ENCODE measurements at places on chromosomes 7 and 10.

- H3K27me3 ChIP-seq: no peaks in the 10 kb centered on the region
- H3K36me3 ChIP-seq: no peaks in the 10 kb centered on the region
- H3K4me1 ChIP-seq: no peaks in the 10 kb centered on the region
- H3K4me3 ChIP-seq: no peak overlapping the region
- no peak overlapping the region for H3K27ac ChIP-seq
- DNase-seq: no peak
These were observed 336.8 kb downstream of the GPR37 start for GRCh38 chr7:124428781-124429180.

- H3K4me3 ChIP-seq: no peak overlapping the region
- H3K4me1 ChIP-seq: no peaks in the 10 kb centered on the region
- DNase-seq: no peak
These were observed 86.8 kb downstream of the GPR158 start for GRCh38 chr10:25261558-25261957.

DNA sequence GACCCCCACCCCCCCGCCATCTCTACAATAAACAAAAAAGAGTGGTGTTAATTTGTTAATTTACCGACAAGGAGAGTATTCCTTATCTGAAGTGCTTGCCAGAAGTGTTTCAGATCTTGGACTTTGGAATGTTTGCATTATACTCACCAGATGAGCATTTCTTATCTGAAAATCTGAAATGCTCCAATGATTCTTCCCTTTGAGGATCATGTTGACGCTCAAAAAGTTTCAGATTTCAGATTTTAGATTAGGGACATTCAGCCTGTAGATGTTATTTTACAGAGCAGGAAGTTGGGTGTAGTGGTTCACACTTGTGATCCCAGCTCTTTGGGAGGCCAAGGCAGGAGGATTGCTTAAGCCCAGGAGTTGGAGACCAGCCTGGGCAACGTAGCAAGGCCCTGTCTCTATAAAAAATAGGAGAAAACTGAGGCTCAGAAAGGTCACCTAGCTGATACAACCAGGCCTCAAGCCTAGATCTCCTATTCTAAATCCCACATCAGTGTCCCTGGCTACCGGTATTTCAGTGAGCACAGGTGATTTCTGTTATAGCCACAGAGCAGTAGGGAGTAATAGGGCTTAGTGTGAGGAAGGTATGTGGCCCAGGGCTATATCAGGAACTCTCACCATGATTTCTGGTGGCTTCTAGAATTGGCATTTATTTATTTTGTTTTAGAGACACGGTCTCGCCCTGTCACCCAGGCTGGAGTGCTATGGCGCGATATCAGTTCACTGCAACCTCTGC, 35.4 kb downstream of the TMEM120A start:
- peaks cover 22% of the 10 kb centered on the region for H3K36me3 ChIP-seq
- H3K4me3 ChIP-seq: no peak overlapping the region
- no peak for DNase-seq
- no peak overlapping the region for H3K27ac ChIP-seq
- peaks cover 5% of the 10 kb centered on the region for H3K4me1 ChIP-seq

GRCh38 chr10:129710510-129710847, 243.4 kb downstream of the MGMT start:
- H3K4me1 ChIP-seq: no peaks in the 10 kb centered on the region
- no peak overlapping the region for H3K27ac ChIP-seq
- no peak for DNase-seq
- no peaks in the 10 kb centered on the region for H3K27me3 ChIP-seq
- no peak overlapping the region for H3K4me3 ChIP-seq
- H3K36me3 ChIP-seq: peaks cover 12% of the 10 kb centered on the region

- H3K36me3 ChIP-seq: no peaks in the 10 kb centered on the region
- peaks cover 50% of the 10 kb centered on the region for H3K27me3 ChIP-seq
- DNase-seq: no peak
- no peak overlapping the region for H3K4me3 ChIP-seq
These were observed 71.2 kb upstream of the COL13A1 start for GRCh38 chr10:69730251-69731156.

GRCh38 chr10:102627736-102628293, 16.5 kb upstream of the TRIM8 start:
- peaks cover 9% of the 10 kb centered on the region for H3K4me1 ChIP-seq
- H3K27ac ChIP-seq: peak overlapping the region; percentile 83
- DNase-seq: no peak
- no peaks in the 10 kb centered on the region for H3K27me3 ChIP-seq

- no peaks in the 10 kb centered on the region for H3K27me3 ChIP-seq
- no peak overlapping the region for H3K27ac ChIP-seq
- no peak overlapping the region for H3K4me3 ChIP-seq
- no peaks in the 10 kb centered on the region for H3K36me3 ChIP-seq
- H3K4me1 ChIP-seq: no peaks in the 10 kb centered on the region
- DNase-seq: no peak
These were observed 26.3 kb upstream of the COL1A2 start for GRCh38 chr7:94368371-94368791.

GRCh38 chr7:33876596-33877274, 28.6 kb upstream of the BMPER start:
- no peaks in the 10 kb centered on the region for H3K4me1 ChIP-seq
- peaks cover 29% of the 10 kb centered on the region for H3K27me3 ChIP-seq
- DNase-seq: no peak

- no peak overlapping the region for H3K4me3 ChIP-seq
- H3K36me3 ChIP-seq: peaks cover 3% of the 10 kb centered on the region
- no peaks in the 10 kb centered on the region for H3K4me1 ChIP-seq
- no peak overlapping the region for H3K27ac ChIP-seq
- peaks cover 8% of the 10 kb centered on the region for H3K27me3 ChIP-seq
- no peak for DNase-seq
These were observed 16.4 kb downstream of the LEP start for GRCh38 chr7:128257458-128257857.

GRCh38 chr10:16975188-16975587, 154.4 kb downstream of the CUBN start:
- no peaks in the 10 kb centered on the region for H3K27me3 ChIP-seq
- DNase-seq: no peak
- H3K4me1 ChIP-seq: no peaks in the 10 kb centered on the region
- no peak overlapping the region for H3K27ac ChIP-seq
- no peak overlapping the region for H3K4me3 ChIP-seq

DNA sequence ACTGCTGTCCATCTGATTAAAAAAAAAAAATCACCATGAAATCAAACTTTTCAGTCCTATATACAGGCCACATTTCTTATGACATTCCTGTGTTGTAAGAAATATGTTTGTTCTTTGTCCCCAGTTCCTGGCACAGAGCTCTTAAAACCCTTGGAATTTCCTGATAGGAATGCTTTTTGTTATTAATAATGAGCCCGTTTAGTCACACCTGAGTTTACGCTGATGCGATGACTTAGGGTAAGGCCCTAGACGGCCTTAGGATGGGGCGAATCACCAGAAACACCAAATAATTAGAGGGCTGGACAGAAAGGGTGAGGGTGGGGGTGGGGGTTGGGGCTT, 17.5 kb downstream of the TSPAN15 start:
- H3K27ac ChIP-seq: no peak overlapping the region
- peaks cover 23% of the 10 kb centered on the region for H3K27me3 ChIP-seq
- H3K4me1 ChIP-seq: no peaks in the 10 kb centered on the region
- no peak overlapping the region for H3K4me3 ChIP-seq
- H3K36me3 ChIP-seq: no peaks in the 10 kb centered on the region
- no peak for DNase-seq

DNA sequence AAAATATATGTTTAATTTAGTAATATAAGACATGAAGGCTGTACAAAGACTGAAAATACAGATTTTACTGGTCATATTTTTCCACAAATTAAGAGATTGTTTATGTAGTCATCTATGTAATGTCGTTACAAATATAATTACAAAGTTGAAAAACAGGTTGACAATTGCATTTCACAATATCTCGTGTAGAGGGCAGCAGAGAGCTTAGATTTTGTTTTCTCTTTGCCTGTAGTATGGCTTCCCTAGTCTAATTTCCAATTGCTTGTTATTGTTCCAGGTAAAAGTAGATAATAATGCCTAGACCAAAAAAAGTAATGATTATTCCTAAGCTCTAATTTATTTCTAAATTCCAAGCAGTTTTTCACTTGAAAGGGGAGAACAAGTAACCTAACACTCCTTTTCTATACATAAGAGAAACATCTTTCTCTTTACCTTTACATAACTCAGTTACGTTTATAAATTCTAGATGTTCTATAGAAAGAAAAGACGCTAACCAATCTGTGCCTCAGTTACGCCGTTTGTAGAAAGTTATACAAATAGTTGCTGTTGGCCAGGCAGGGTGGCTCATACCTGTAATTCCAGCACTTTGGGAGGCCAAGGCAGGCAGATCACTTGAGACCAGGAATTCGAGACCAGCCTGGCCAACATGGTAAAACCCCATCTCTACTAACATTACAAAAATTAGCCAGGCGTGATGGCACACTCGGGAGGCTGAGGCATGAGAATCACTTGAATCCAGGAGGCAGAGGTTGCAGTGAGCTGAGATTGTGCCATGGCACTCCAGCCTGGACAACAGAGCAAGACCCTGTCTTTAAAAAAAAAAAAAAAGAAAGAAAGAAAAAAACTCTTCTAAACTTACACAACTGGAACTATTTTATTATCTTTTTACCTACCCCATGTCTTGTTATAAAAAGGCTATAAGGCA, 30.0 kb downstream of the NET1 start:
- H3K4me1 ChIP-seq: peaks cover 4% of the 10 kb centered on the region
- DNase-seq: peak; percentile 29
- no peak overlapping the region for H3K27ac ChIP-seq
- H3K36me3 ChIP-seq: no peaks in the 10 kb centered on the region

- H3K27ac ChIP-seq: no peak overlapping the region
- H3K36me3 ChIP-seq: peaks cover 32% of the 10 kb centered on the region
- H3K4me3 ChIP-seq: no peak overlapping the region
- no peak for DNase-seq
- no peaks in the 10 kb centered on the region for H3K4me1 ChIP-seq
These were observed 54.0 kb downstream of the COL17A1 start for GRCh38 chr10:104031631-104032030.

DNA sequence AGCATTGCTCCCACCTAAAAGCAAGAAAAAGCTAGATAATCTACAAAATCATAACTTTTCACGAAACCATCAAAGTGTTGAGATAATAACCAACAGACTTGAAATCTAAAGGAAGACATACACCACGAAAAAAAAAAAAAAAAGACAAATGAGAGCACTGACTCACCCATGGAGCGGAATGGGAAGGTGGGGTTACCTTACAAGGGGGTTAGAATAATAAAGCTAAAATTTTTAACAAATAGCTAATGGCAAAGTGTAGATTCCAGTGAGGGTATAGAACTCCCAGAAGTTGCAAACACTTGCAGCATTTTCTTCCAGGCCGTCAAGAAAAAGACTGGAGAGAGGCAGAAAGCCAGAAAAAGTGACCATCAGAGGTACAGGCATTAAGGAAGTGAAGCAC, 27.2 kb downstream of the IPMK start:
- H3K27ac ChIP-seq: no peak overlapping the region
- H3K27me3 ChIP-seq: no peaks in the 10 kb centered on the region

- no peak for DNase-seq
- no peak overlapping the region for H3K27ac ChIP-seq
- H3K36me3 ChIP-seq: no peaks in the 10 kb centered on the region
- H3K4me1 ChIP-seq: no peaks in the 10 kb centered on the region
- H3K27me3 ChIP-seq: peaks cover 5% of the 10 kb centered on the region
These were observed 18.9 kb upstream of the PRKAR2B start for GRCh38 chr7:107025449-107026103.

GRCh38 chr10:55311848-55312635, 511.0 kb upstream of the PCDH15 start:
- DNase-seq: no peak
- no peaks in the 10 kb centered on the region for H3K27me3 ChIP-seq
- H3K4me1 ChIP-seq: no peaks in the 10 kb centered on the region

DNA sequence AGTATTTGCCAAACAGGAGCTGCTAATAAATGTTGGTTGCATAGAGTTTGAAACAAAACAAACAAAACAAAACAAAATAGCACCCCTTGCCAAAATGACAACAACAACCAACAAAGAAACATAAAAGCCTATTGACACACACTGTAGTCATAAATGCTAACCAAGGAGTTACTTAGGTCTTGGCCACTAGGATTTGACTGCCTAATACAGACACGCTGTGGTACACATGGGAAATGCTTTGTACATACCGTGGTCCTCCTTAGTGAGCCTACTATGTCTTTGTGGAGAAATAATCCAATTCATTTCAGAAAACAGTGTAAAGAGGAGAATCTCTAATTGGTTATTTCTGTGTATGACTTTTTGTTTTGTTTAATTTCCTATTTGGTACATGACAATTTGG, 53.2 kb upstream of the MTPN start:
- H3K4me3 ChIP-seq: no peak overlapping the region
- no peaks in the 10 kb centered on the region for H3K27me3 ChIP-seq
- no peaks in the 10 kb centered on the region for H3K4me1 ChIP-seq
- DNase-seq: no peak
- H3K27ac ChIP-seq: no peak overlapping the region

GRCh38 chr10:88227342-88228018, 355.6 kb downstream of the RNLS start:
- no peak overlapping the region for H3K27ac ChIP-seq
- no peaks in the 10 kb centered on the region for H3K27me3 ChIP-seq
- DNase-seq: no peak
- no peaks in the 10 kb centered on the region for H3K4me1 ChIP-seq

DNA sequence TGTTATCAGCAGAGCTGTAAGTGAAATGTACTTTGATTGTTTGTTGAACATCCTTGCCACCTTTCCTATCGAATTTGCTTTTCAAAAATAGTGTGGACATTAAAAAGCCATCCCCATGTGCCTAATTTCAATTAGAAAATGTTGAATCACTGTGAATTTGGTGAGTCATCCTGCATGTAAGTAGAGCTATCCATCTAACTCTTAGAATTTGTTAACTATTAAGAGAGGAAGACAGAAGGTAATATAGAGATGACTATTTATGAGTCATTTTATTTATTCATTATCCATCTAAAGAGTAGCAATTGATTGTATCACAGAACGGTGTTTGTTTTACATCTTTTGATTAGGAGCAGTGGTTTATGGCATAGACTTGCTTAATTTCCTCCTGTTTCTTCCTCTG, 154.7 kb downstream of the MGMT start:
- H3K4me3 ChIP-seq: no peak overlapping the region
- H3K36me3 ChIP-seq: no peaks in the 10 kb centered on the region
- DNase-seq: no peak
- no peak overlapping the region for H3K27ac ChIP-seq

- peaks cover 74% of the 10 kb centered on the region for H3K36me3 ChIP-seq
- no peak overlapping the region for H3K4me3 ChIP-seq
- H3K27me3 ChIP-seq: no peaks in the 10 kb centered on the region
- DNase-seq: no peak
These were observed 25.6 kb downstream of the IRF5 start for GRCh38 chr7:128963327-128963757.

DNA sequence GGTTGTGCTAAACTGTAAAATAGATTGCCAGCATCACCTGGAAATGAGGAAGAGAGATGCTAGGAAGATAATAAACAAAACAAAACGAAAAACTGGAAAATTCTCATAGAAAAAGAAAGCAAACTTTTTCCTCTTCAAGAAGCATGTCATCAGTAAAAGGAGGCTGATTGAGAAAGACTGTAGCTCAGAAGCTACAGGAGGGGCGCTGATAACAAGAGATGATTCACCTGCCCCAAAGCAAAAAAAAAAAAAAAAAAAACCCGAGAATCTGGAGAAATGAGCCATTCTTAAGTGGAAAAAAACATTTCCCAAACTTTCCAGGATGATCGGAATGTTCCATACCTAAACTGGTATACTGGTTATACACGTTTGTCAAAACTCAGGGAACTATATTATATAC, 130.5 kb upstream of the C1QL3 start:
- DNase-seq: no peak
- H3K4me3 ChIP-seq: no peak overlapping the region
- H3K27ac ChIP-seq: no peak overlapping the region
